ENCODE measurements at places on chromosomes 3 and 15. TPM values are rescaled to one million over a fixed set of nuclear protein-coding genes. Genes with fewer than 3 reads are reported as not detected.

- DNase-seq, result no peak
Observed at GRCh38 chr3:70607469-70607868, 295.0 kb upstream of the MDFIC2 start.

DNA sequence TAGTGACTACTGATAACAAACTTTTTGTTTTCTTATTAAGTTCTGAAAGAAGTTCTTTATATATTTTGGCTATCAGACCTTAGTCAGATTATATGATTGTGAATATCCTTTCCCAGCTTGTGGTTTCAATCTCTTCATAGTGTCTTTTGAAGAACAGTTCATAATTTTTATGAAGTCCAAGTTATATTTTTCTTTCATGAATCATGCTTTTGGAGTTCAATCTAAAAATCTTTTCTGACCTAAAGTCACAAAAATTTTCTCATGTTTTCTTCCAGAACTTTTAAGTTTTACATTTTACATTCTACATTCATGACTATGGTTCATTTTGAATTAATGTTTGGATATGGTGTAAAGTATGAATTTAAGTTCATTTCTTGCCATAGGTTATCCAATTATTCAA is 34.2 kb upstream of the OCA2 start:
- DNase-seq, result no peak

GRCh38 chr15:84143753-84144314 is 91.7 kb upstream of the GOLGA6L4 start:
- no peak for DNase-seq

Gene ADAMTS7
- 1.3 TPM for total RNA-seq

Gene SOX14
- not detected for total RNA-seq

- DNase-seq, result no peak
Observed at GRCh38 chr3:186181901-186182300, 73.0 kb upstream of the ETV5 start.

Gene TBL1XR1
- total RNA-seq, result 48.0 TPM

DNA sequence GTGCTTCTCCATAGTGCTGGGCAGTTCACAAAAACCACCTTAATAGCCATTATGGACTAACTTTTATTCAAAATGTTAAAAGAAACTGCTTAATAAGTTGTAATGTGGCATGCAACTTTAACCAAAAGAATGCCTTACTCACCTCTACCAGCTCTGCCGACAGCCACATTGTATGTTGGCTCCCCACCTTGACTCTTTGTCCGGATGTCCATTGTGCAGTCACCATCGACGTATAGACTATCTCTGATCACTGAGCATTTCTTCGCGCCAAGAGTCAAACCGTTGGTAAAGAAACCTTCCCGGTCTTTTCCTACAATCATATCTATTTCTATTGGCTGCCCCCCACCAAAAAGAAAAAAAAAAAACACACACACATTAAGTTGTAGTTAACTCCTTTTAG is 2.5 kb downstream of the PFN2 start:
- DNase-seq, result no peak

Gene RGMA
- 0.33 TPM for total RNA-seq

- DNase-seq, result no peak
Observed at GRCh38 chr3:78360849-78361248, 1321.0 kb downstream of the ROBO2 start.

Measured in liver (tissue), 10 donors.